Stimulated activated naive CD4-positive, alpha-beta T cell treated with Interleukin-2 at 50 U/mL for 16 hours (primary cell): ENCODE measurements at places on chromosomes 2 and 18.

- no peak for DNase-seq
These were observed 254.7 kb downstream of the PTPRM start for GRCh38 chr18:7821784-7822183.

GRCh38 chr2:160114020-160114419 is 51.6 kb upstream of the PLA2R1 start:
- no peak for DNase-seq

GRCh38 chr2:239898292-239898925 is 126.7 kb downstream of the NDUFA10 start:
- no peak for DNase-seq

DNA sequence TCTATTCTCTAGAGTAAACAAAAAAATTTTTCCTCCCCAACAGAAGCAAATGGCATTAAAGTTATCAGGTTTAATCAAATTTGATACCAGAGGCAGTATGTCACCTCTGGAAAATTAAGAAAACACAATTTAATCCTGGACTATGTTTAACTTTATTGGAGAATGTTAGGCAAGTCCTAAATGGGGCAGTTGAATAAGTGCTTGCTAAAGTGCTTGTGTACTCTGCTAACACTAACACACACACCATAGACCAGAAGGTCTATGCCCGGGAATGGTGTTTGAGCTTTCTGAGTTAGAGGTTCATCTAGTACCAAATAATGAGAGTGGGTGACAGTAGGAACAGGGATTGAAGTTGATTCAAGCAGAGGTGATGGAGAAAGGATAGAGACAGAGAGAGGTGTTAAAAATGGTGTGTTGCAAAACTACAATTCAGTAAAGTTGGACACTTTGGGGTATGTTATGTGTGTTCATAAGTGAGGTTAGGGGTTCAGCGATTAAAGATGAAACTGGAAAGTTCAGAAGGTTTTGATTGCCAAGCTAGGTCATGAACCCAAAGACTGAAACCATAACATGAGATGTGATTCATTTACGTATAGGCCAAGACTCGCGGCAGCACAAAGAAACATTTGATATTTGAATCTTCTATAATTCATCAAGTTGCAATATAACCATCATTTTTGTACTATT is 40.5 kb upstream of the PEX13 start:
- no peak for DNase-seq

GRCh38 chr2:40740419-40740818 is 288.5 kb upstream of the SLC8A1 start:
- no peak for DNase-seq

DNA sequence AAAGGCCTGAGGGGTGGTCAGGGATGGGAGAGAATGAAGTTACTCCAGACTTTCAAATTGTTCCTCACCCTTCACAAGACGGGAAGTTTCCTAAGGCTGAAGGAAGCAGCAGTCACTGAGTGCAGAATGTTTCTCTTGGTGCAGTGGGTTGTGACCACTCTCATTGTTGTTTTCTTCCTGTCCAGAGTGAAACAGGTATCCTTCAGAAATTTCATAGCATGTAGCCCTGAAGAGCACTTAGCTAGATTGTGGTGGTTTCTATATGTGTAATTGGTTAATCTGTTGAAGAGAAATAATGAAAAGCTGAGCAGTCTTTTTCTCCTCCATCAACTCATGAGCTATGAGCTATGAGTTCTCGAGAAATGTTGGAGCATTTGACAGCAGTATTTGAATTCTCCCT is 96.8 kb downstream of the GPD2 start:
- DNase-seq = no peak

DNA sequence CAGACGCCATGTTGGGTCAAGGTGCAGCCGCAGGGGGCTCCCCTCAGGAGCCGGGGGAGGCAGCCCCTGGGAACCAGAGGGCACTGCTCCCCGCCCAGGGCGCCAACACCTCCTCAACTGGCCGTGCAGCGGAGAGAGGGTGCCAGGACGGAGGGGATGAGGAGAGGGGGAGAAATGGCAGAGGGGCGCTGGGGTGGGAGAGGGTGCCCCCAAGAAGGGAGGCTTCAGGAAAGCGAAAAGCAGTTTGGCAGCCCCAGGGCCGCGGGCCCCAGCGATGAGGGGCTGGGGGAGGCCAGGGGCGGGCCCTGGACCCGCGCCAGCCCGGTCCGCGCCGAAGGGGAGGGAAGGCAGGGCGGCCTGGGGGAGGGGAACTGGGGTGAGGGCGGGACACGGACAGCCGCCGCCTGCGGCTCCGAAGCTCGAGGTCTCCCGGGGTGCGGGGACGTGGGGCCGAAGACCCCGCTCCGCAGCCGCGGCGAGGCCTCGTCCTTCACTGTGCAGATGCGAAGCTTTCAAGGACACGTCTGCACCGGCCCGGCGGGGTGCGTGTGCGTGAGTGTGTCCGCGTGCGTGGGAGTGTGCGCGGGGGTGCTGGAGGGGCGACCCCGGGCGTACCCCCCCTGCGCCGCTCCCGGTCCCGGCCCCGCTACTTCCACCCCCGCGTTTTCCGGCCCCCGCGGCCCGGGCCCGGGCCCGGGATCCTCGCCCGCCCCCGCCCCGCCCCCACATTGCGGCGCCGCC is 1.4 kb downstream of the DNMT3A start:
- no peak for DNase-seq

DNA sequence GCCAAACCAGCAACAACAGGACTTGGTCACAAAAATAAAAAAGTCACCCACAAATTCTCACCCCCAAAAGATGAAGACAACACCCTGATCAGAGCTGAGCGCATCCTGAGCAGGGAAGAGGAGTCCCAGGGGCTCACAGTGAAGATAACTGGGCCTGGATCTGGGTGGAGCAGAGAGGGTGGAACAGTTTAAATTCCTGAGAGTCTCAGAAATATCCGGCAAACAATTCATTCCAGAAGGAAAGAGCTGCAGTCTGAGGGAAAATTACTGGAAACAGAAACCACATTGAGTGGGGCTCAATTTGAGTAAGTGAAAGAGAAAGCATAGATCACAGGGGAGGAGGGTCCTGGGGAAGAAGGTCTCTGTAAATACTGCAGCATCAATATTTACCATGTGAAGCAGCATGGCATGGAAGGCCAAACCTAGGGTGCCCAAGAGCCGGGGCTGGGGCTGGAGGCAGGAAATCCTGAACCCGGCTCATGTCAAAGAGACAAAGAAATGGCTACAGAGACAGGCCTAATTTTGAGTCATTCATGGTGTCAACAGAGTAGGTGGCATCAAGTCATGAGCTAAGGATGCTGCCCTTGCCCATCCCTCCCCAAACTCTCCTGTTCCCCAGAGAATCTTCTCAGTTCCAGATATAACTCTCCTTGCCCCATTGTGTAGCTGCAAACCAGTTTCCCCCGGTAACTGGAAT is 61.4 kb upstream of the ZBTB7C start:
- DNase-seq = no peak
